Activated naive CD8-positive, alpha-beta T cell treated with anti-CD3 and anti-CD28 coated beads for 36 hours (primary cell): ENCODE measurements at places on chromosomes 3 and 15. TPM values are rescaled to one million over a fixed set of nuclear protein-coding genes. Genes with fewer than 3 reads are reported as not detected.

The NANOGP8 gene
- total RNA-seq: not detected

DNA sequence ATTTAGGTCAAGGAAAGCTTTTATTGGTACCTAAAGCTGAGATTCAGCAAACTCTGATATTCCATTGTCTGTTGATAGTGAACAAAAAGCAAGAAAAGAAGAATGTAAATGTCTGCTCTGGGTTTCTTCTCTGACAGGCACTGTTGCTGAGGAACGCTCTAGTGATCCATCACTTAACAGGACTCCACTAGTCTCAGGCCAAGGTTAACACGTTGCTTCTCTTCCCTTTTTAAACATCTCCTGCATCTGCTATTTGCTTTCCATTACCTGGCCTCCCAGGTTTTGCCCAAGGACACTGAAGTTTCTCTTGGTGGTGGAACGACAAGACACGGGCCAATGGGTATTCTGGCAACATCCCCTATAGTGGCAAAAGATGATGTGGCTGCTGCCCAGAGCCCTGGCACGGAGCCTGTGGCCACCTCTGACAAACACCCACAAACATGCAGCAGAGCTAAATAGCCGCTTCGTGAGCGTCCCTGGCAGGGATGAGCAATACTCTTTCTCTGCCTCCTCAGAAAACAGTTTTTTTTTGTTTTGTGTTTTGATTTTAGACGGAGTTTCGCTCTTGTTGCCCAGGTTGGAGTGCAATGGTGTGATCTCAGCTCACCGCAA is 97.8 kb upstream of the AKAP13 start:
- no peaks in the 10 kb centered on the region for H3K27me3 ChIP-seq
- no peak overlapping the region for H3K4me3 ChIP-seq
- DNase-seq: no peak

The CHRNA3 gene
- not detected for total RNA-seq

The MINDY4B gene
- total RNA-seq: not detected

DNA sequence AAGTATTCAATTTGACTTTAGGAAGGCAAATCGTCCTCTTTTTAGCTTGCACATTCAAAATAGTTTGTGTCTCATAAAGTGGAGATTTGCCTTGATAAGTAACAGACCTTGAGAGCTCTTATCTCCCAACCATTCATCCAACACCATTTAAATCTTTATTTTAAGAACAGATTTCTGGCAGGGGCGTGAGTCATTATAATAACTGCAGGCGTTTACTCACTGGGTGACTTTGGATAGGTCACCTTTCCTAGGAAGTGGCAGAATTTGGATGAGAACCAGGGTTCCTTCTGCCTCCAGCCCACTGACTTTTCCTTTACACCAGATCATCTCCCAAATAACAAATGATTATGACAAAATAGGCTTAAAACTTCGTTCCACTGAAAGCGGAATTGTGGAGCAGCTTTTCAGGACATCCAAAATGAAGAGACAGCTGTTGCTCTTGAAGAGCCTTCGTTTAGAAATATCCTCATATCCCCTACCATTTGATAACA is 5.0 kb downstream of the LMCD1 start:
- no peak for DNase-seq
- H3K4me3 ChIP-seq: no peak overlapping the region
- peaks cover 22% of the 10 kb centered on the region for H3K4me1 ChIP-seq
- H3K27me3 ChIP-seq: peaks cover 10% of the 10 kb centered on the region
- no peak overlapping the region for H3K27ac ChIP-seq

- DNase-seq: no peak
- no peaks in the 10 kb centered on the region for H3K27me3 ChIP-seq
- H3K4me3 ChIP-seq: no peak overlapping the region
- H3K4me1 ChIP-seq: no peaks in the 10 kb centered on the region
Observed at GRCh38 chr15:35151381-35151780, 66.3 kb upstream of the NANOGP8 start.

The COL6A5 gene
- not detected for total RNA-seq

DNA sequence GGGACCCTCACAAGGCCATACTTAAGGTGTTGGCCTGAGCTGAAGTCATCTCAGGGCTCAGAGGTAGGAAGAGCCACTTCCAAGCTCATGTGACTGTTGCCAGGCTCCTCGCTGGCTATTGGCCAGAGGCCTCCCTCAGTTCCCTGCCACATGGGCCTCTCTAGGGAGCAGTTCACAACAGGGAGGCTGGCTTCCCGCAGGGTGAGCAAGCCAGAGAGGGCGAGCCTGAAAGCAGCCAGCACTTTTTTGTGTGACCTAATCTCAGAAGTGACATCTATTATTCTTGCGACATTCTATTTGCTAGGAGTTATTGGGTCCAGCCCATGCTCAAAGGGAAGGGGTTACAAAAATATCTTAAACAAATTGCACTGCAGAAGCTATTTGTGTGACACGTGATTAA is 201.4 kb downstream of the SSR3 start:
- peaks cover 4% of the 10 kb centered on the region for H3K27me3 ChIP-seq
- no peak overlapping the region for H3K27ac ChIP-seq
- H3K4me1 ChIP-seq: no peaks in the 10 kb centered on the region
- H3K36me3 ChIP-seq: no peaks in the 10 kb centered on the region
- no peak for DNase-seq
- H3K4me3 ChIP-seq: no peak overlapping the region

DNA sequence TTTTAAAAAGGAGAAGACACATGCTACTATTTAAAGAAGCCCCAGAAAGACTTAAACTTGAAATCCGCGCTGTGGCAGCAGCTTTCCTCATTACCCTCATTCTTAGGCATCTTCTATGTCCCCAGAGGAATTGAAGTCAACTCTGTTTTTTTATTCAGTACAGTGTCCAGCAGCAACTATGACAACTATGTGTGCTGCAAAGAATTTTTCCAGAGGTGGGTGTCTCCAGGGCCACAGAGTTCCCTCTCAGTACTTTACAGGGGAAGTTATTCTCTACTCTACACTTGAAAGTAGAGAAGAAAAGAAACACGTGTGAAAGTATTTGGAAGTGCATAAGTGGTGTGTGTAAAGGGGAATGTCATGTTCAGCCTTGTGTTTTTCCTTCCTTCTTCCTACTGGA is 32.0 kb downstream of the GATM start:
- DNase-seq: no peak
- peaks cover 45% of the 10 kb centered on the region for H3K27me3 ChIP-seq

DNA sequence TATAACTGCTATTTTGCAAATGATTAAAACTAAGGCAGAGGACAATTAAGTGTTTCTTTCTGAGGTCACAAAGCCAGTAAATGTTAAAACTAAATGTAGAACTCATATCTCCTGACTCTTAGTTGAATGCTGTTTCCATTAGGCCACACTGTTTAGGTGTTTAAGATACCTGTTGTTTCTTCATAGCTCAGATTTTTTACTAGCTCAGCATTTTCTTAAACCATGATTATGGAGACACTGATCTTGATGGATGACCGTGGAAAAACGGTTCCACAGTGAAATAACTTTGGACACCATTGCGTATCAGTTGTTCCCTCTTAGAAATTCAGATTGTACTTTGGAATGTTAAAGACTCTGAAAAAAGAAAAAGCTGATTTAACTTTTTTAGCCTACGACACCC is 177.5 kb downstream of the TCF12 start:
- peaks cover 17% of the 10 kb centered on the region for H3K4me1 ChIP-seq
- peaks cover 42% of the 10 kb centered on the region for H3K36me3 ChIP-seq
- no peak overlapping the region for H3K27ac ChIP-seq
- no peak overlapping the region for H3K4me3 ChIP-seq
- H3K27me3 ChIP-seq: no peaks in the 10 kb centered on the region

GRCh38 chr3:37402351-37402750 is 228.0 kb upstream of the LRRFIP2 start:
- no peak for DNase-seq
- H3K4me1 ChIP-seq: no peaks in the 10 kb centered on the region
- no peak overlapping the region for H3K27ac ChIP-seq
- no peak overlapping the region for H3K4me3 ChIP-seq
- H3K36me3 ChIP-seq: peaks cover 64% of the 10 kb centered on the region

- peaks cover 12% of the 10 kb centered on the region for H3K4me1 ChIP-seq
- no peaks in the 10 kb centered on the region for H3K36me3 ChIP-seq
- no peak for DNase-seq
- no peak overlapping the region for H3K4me3 ChIP-seq
- no peaks in the 10 kb centered on the region for H3K27me3 ChIP-seq
- no peak overlapping the region for H3K27ac ChIP-seq
Observed at GRCh38 chr15:67944010-67944641, 104.3 kb upstream of the RNU6-1 start.

DNA sequence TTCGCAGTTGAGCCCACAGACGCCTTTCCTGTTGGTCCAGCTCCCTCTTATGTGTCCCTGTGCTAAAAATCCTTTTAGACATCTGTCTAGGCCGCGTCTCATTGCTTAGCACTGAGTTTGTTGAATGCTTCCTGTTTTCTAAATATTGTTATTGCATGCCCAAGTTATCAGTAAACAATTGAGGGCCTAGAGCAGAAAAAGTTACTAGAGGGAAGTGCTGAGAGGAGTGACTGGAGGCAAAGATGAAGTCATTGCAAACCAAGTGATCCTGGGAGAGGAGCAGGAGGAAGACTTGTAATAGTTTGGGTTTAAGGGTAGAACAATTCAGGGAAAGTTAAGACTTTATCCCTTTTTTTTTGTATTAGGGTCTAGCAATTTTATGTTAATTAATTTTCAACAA is 88.1 kb downstream of the DCUN1D1 start:
- DNase-seq: no peak
- no peaks in the 10 kb centered on the region for H3K27me3 ChIP-seq
- no peak overlapping the region for H3K4me3 ChIP-seq
- H3K27ac ChIP-seq: peak overlapping the region; percentile 4
- H3K36me3 ChIP-seq: peaks cover 8% of the 10 kb centered on the region

The CDHR4 gene
- 0.37 TPM for total RNA-seq

The TM4SF1 gene
- not detected for total RNA-seq

The MCTP2 gene
- total RNA-seq: 12.1 TPM

DNA sequence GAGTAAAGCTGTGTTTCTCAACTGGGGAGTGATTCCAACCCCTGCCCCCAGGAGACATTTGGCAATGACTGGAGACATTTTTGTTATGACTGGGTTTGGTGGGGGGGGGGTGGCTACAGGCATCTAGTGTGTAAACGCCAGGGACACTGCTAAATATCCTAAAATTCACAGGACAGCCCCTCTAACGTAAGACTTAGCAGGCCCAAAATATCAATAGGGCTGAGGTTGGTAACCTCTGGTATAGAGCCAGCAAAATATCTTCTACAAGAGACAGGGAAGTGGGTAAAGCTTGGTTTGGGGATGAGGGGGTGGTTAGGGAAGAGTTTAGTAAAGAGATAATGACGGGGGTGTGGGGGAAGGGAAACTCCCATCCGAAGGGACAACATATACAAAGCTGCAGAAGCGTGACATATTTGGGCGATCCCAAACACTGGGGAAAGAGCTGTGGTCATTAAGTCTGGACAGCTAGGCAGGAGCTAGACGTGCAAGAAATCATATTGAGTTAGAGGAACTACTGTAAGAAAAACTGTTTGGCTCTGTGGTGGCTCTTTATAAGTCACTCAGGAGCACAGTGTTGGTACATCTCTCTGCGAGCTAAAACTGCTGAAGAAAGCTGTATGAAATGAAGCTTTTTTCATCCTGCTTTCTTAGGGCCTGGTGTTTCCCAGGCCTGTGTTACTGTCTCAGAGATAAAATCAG is 697 bp upstream of the TRIM69 start:
- H3K36me3 ChIP-seq: peaks cover 36% of the 10 kb centered on the region
- H3K27ac ChIP-seq: peak overlapping the region; percentile 99
- no peaks in the 10 kb centered on the region for H3K27me3 ChIP-seq
- peak overlapping the region; percentile 93 for H3K4me3 ChIP-seq
- DNase-seq: peak; percentile 57
- peaks cover 62% of the 10 kb centered on the region for H3K4me1 ChIP-seq

DNA sequence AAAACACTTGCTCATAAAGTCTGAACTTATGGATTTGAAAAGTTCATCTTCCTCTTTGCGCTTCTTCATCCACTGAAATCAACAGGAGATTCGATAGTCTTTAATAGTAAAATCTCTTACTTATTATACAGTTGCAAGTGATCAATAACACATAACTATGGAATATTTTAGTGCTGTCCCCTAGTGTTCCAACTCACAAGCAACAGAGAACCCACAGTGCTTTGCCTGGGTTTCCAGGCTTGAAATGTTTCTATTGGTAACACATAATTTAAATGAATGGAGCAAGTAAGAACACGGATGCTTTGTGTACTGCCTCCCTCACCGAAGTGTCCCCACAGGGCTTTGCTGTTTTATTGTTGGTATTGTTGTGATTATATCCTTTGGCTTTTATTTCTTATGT is 93.5 kb downstream of the WDR72 start:
- no peaks in the 10 kb centered on the region for H3K36me3 ChIP-seq
- H3K27ac ChIP-seq: no peak overlapping the region
- DNase-seq: no peak
- no peak overlapping the region for H3K4me3 ChIP-seq
- H3K4me1 ChIP-seq: no peaks in the 10 kb centered on the region
- no peaks in the 10 kb centered on the region for H3K27me3 ChIP-seq

DNA sequence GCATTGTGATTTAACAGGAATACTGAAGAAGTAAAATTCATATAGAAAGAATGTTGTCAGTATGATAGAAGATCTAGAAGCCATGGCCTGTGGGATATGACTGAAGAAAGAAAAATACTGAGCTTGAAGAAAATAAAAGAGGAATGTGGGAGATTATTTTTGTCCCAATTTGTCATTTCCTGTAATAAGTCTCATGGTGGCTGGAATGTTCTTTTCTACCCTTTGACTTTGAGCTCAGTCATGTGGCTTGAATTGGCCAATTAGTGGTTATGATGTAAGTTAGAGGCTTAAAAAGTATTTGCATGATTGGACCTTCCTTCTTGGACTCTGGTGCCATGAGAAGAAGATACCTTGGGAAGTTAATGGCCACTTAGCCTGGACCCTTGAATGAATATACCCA is 14.1 kb downstream of the APH1B start:
- H3K27me3 ChIP-seq: no peaks in the 10 kb centered on the region
- no peak for DNase-seq
- peaks cover 14% of the 10 kb centered on the region for H3K4me1 ChIP-seq
- H3K4me3 ChIP-seq: no peak overlapping the region
- peaks cover 6% of the 10 kb centered on the region for H3K36me3 ChIP-seq

DNA sequence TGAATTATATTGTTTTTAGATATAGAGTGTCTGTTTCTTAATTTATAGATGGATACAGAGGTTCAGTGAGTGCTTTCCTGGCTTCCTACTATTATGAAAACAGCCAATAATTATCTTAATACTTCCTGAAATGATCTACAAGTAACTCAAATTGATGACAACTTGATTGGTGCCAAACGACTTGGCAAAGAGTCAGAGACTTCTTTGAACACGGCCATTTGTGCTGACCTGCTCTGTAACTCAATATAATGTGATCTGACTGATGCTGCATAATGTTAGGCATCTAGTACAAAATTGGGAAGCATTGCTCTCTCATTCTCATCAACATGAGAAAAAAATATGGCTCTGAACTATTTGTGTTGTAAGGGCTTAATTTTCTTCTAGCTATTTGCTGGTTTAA is 193.9 kb downstream of the DIPK2A start:
- H3K36me3 ChIP-seq: no peaks in the 10 kb centered on the region
- no peak overlapping the region for H3K27ac ChIP-seq
- H3K27me3 ChIP-seq: peaks cover 15% of the 10 kb centered on the region

The GNAT1 gene
- total RNA-seq: 0.12 TPM
